Kasumi-1 (cell line): ENCODE measurements at places on chromosomes 12 and 14.

DNA sequence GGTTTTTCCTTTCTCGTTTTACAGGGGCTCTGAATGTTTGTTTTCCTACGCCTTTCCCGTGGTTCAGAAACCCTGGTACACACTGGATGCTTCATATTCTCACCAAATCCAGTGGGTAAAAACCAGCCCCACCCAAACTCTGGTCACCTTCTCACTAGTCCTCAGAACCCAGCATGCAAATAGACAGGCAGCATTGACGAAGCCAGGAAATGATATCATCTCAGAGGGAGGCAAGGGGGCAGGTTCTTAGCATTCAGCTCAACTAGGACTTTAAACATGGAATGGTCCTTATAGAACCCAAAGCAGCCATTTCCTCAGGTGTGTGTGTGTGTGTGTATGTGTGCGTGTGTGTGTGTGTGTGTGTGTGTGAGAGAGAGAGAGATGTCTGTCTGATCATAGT, 142.0 kb downstream of the KCNK10 start:
- DNase-seq, result no peak

DNA sequence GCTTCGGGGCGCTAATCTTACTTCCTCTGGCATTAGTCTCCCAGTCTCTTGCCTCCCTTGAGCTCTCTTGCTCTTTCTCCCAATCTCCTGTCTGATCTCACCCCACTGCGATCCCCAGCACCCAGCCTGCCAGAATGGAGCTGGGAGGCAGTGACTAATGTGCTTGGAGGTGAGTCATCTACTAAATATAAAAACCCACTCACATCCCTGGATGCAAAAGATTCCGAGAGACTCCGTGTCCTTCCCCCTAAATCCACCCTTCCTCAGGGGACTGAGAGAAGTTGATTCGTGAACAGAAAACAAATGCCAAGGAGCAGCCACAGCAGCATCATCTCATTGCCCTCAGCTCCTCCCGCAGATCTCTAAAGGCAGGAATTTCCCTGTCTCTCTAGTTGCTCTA, 45.7 kb upstream of the KCNA5 start:
- no peak for DNase-seq

DNA sequence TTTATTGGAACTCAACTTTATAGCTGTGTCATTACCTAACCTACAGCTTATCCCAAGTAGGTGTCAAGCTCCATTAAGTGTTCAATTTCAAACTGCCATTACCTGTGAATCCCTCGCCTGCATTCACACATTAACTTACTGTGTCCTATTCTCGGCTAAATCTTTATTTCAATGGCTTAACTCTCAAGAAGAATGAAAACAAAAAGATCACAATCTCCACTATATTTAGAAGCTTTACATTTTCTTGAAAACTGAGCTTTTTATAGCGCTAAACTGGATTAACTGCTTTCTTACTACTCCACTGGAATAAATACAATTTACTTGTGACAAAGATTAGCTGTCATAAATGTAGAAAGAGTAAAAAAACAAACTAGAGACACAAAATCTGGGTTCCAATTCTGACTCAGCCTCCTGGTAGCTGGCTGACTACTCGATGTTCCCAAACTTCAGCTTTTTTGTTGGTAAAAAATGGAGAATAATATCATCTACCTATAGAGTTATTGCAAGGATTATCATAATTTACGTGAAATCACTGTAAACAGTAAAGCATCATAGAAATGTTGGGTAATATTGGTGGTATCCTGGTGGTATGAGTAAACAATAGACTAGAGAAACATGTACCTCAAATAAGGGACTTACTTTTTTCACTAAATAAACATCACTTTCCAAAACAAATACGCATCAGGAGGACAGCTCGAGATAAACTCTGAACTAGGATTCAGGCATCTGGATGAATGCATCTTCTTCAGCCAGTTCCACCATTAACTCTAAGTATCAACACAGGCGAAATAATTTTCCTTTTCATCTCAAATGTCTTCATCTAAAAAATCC, 1.7 kb downstream of the RALGAPA1 start:
- DNase-seq, result no peak

DNA sequence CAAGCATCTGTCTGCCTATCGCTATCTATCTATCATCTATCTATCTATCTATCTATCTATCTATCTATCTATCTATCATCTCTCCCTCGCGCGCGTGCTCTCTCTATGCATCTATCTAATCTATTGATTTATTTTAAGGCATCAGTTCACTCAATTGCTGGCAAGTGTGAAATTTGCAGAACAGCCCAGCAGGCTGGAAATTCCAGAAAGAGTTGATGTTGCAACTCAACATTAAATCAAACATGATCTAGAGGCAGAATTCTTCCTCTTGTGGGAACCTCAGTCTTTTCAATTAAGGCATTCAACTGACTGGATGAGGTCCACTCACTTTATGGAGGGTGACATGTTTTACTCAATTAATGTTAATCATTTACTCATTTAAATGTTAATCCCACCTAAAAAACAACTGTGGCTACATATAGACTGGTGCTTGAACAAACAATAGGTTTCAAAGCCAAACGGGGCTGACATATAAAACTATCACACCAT, 1210.8 kb downstream of the GALC start:
- no peak for DNase-seq

DNA sequence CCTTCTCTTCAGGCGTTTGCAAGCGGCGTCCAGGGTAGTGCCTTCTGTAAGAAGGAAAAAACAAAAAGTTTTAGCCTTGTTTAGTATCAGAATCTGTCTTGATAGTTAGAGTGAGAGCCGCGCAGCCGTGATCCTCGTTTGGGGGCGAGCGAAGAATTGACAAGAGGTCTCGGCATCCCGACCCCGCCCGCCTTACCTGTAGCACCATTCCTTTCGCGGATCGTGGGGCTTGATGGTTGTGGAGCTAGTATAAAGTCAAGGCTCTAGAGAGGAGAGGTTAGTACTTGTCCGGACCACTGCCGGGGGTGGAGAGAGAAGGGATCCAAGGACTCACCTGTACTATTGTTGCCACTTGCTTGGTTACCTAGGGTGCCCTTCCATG, 494 bp downstream of the TMTC3 start:
- no peak for DNase-seq

- DNase-seq, result no peak
These were observed 59.5 kb downstream of the GALNT4 start for GRCh38 chr12:89464974-89465592.

DNA sequence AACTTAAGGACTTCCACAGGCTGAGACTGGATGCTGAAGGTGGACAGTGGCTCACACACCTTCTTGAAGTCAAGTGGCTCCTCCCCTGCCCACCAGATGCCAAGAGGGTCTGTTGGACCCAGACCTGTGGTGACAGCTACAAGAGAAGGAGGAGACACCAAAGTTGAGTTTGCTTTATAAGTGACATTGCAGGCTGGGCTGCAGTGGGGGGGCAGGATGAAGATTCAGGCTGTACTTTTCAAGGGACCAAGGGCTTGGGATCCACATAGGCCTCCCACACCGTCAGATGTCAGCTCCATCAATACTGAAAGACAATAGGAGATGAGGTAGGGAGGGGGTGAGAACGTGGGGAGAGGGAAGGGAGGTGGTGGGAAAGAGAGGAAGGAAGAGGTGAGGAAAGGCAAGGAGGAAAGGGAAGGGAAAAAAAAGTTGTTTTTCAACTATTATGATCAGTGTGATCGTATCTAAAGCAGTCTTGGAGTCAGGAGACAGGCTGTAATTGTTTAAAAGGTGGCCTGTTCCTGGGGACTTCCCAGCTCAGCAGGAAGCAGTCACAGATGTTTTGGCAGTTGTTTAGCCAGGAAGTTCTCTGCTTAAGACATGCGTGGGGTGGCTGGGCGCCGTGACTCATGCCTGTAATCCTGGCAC, 84.1 kb upstream of the RESF1 start:
- peak; percentile 88 for DNase-seq

GRCh38 chr14:91901449-91902226, 34.3 kb upstream of the TC2N start:
- DNase-seq, result no peak

DNA sequence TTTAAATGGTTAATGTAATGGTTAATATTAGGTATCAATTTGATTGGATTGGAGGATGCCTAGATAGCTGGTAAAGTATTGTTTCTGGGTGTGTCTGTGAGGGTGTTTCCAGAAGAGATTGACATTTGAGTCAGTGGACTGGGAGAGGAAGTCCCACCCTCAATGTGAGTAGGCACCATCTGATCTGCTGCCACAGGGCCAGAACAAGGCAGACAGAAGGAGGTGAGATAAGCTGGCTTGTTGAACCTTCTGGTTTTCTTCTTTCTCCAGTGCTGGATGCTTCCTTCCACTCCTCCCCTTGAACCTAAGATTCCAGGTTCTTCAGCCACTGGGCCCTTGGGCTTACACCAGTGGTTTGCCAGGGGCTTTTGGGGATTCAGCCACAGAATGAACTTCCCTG, 756.5 kb upstream of the LRFN5 start:
- DNase-seq, result no peak

GRCh38 chr14:85273099-85273677, 256.8 kb upstream of the FLRT2 start:
- no peak for DNase-seq

DNA sequence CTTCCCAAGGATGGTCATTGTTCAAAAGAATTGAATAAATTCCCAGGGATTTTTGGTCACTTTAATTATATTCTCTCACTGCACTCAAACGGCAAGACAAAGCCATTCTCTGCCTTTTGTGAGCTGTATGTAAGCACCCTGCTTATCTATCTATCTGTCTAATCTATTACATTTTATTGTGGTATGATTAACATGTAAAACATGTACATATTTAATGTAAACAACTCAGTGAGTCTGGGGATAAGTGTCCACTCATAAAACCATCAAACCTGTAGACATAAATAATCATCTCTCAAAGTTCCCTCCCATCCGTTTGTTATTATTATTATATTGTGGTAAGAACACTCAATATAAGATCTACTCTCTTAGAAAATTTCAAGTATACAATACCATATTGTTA, 167.1 kb downstream of the CAND1 start:
- no peak for DNase-seq

DNA sequence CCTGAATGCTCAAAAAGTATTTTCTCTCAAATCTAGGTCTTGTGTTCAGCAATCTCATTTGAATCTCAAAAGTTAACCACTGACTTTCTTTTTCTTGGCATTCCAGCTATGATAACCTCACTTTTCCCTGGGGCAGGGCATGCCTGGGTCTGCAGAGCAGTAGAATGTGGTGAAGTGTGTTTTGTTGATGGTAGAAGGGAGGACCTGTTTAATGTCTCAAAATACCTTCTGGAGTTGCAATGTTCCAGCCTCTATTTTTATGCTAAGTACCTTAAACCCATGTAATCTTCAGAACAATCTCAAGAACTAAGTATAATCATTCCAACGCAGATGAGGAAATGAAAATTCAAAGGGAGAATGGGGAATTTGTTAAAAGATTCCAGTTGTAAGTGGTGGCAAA, 82.1 kb upstream of the FUT8 start:
- DNase-seq, result no peak

DNA sequence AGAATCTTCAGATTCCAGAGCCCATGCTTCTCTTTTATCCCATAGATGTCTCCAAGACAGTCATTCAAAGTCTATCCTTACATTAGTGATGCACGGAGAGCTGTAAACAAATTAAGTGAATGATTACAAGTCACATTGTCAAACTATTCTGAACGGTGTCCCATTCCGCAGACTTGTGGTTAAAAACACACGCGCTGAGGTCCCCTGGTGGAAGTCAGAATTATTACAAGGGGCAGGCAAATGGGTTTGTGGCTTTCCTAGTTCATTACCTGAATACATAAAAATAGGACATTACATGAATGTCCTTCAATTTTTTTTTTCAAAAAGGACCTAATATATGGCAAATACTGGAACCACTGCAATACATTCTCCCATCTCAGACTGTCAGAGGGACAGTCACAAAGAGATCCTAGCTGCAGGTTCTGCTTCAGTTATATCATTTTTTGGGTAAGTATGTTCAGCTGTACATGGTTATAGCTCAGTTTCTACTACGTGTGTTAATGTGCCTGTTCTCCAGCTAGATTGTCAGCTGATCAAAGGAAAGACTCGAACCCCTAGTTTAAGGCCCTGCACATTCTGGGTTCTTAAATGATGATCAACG, 53.1 kb upstream of the STON2 start:
- DNase-seq, result peak; percentile 50

DNA sequence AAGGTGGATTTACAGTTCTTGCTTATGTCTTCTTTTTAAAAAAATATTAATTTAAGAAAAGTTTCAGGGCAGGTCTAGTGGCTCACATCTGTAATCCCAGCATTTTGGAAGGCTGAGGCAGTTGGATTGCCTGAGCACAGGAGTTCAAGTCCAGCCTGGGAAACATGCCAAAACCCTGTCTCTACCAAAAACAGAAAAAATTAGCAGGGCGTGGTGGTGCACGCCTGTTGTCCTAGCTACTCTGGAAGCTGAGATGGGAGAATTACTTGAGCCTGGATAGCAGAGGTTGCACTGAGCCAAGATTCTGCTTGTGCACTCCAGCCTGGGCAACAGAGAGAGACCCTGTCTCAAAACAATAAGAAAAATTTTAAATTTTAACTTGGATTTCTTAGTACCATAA, 5.4 kb upstream of the TAS2R46 start:
- no peak for DNase-seq

DNA sequence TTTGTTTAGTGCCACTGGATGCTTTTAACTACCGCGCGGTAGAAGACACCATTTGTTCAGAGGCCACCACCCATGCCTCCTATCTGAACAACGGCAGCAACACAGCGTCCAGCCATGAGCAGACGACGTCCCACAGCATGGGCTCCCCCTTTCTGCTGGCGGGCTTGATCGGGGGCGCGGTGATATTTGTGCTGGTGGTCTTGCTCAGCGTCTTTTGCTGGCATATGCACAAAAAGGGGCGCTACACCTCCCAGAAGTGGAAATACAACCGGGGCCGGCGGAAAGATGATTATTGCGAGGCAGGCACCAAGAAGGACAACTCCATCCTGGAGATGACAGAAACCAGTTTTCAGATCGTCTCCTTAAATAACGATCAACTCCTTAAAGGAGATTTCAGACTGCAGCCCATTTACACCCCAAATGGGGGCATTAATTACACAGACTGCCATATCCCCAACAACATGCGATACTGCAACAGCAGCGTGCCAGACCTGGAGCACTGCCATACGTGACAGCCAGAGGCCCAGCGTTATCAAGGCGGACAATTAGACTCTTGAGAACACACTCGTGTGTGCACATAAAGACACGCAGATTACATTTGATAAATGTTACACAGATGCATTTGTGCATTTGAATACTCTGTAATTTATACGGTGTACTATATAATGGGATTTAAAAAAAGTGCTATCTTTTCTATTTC, 93.2 kb downstream of the FLRT2 start:
- DNase-seq, result no peak

GRCh38 chr12:50742776-50743175, 21.1 kb upstream of the ATF1 start:
- DNase-seq, result no peak
